ENCODE measurements at places on chromosomes 2 and 18.

GRCh38 chr2:127379712-127380355 lies 7.9 kb downstream of the MAP3K2 start:
- DNase-seq, result no peak

DNA sequence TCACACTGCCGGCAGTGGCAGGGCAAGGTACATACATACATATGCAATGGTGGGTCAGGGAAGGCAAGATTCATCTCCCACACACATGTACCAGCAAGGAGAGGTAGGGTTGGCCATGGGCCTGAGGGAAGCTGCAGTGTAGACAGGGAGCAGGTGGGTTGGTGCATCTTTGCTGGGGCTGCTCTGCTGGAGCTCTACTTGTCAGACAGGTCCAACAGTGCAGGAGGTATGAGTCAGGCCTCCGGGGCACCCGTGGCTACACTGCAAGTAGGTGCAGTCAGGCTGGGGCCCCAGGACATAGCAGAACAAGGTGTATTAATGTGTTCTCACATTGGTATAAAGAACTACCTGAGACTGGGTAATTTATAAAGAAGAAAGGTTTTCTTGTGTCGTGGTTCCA lies 281.1 kb upstream of the COL3A1 start:
- no peak for DNase-seq

DNA sequence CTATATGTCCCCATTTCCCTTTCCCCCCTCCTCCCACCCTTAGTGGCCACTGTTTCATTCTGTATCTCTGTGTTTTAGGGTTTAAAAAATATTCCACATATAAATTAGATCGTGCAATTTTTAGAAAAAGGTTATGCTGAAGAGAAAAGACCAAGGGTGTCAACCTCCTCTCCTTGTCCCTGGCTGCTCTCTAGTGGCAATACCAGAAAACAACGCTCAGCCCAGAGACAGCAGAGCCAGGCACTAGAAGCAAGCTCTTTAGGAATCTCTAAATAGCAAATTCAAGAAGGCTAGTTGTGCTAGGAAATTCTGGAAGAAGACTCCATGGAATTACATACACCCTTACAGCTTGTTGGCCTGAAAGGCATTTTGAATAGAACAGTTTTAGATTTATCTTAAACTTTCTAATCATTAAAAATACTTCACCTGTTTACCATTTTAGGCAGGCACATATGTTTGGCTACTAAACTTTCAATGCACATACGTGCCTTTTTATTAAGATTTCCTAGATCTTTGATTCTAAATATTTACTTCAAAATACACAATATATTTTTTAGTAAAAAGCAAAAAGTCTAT lies 35.1 kb upstream of the RASGRP3 start:
- peak; percentile 10 for DNase-seq

- no peak for DNase-seq
Measured at GRCh38 chr18:27213123-27213717, 28.1 kb upstream of the CHST9 start.

GRCh38 chr2:218002845-218003180 lies at the start of gene TNS1:
Gene TNS1 (minus strand): TSS chr2:218002995. CDS start chr2:218002872, 123 bp downstream.
- no peak for DNase-seq

- no peak for DNase-seq
Measured at GRCh38 chr2:235669983-235670962, 176.4 kb downstream of the AGAP1 start.

GRCh38 chr2:118812552-118812951 lies 34.9 kb downstream of the EN1 start:
- DNase-seq, result no peak

DNA sequence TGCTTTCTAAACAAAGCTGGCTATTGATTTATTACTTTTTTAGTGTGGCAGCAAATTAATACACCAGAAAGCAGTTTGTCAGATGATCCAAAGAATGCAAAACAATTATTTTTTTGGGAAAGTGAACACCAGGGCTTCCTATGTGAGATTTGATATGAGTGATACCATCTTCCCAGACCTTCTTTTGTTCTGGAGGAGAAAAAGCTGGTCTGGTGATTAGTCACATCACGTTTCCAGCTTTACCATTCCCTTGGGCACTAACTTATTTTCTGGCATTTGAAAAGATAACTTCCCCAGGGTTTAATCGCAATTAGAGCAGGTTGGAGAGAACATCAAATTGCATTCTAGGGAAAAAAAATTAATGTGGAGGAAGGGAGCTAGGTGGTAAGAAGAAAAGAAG lies 182.9 kb upstream of the TANK start:
- DNase-seq, result no peak

DNA sequence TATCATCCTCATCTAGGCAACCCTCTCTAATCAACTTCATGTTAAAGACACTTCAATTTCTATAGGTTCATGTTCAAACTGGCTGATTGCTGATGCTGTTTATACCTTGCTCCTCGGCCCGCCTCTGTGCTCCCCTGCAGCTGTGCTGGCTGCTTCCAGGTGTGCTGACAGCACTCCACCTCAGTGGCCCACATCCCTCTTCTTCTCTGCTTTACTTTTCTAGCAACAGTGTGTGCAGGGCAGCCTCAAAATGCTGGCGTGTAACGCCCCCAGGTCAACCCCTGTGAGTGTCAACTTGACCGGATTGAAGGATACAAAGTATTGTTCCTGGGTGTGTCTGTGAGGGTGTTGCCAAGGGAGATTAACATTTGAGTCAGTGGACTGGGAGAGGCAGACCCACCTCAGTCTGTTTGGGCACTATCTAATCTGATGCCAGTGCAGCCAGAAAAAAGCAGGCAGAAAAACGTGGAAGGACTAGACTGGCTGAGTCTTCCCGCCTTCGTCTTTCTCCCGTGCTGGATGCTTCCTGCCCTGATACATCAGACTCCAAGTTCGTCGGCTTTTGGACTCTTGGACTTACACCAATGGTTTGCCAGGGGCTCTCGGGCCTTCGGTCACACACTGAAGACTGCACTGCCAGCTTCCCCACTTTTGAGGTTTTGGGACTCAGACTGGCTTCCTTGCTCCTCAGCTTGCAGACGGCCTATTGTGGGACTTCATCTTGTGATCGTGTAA lies 94.7 kb downstream of the COL6A3 start:
- no peak for DNase-seq

GRCh38 chr18:506264-506663 lies 5.8 kb upstream of the COLEC12 start:
- DNase-seq, result no peak
